Thymus (tissue), 14 donors: ENCODE measurements at places on chromosomes 5 and 9. TPM values are rescaled to one million over a fixed set of nuclear protein-coding genes. Genes with fewer than 3 reads are reported as not detected.

DNA sequence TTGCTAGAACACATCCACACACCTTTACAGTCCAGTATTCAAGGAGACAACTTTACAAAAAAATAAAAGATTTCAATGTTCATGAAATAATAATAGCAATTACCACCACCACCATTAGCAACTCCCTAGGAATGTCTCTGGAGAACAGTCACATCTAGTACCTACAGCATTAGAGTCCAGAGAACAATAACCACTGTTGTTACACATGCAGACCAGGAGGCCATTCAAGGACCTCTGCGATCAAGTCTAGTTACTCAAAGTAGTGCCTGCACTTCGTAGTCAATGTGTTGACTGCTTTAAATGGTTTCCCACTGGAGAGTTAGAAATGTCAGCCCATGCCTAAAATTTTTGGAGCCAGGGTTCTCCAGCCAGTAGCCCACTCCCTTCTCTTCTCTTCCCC is 244.4 kb downstream of the DEPDC1B start:
- DNase-seq: no peak

DNA sequence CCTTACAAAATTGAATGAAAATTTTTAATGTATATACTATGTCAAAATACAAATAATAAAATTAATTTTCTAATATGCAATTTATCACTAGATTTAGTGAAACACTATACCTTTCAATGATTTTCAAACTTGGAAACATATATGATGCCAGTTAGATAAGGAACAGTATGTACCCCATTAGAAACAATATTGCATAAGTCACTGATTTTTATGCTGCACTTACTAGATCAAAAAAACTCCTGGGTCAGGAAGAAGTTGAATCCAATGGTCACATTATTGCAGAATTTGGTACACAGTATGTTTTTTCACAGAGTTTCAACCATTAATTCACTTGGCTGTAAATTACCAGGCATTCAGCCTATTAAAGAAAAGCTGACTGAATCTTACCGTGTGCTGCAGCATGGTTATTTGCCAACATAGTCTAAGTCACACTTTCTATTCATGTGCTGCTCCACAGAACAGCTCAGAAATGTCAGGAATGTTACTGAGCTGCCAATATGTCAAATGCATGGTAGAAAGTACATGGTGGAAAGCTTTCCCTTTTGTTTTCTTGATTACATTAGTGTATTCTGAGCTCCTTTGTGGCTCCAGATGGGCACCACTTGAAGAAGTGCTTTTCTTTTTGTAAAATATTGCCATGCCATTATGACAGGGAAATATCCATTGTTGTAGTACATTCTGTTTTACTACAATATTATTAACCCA is 9.9 kb upstream of the PRR16 start:
- DNase-seq: no peak

GRCh38 chr5:34523387-34523726 is 132.8 kb upstream of the RAI14 start:
- DNase-seq: no peak

DNA sequence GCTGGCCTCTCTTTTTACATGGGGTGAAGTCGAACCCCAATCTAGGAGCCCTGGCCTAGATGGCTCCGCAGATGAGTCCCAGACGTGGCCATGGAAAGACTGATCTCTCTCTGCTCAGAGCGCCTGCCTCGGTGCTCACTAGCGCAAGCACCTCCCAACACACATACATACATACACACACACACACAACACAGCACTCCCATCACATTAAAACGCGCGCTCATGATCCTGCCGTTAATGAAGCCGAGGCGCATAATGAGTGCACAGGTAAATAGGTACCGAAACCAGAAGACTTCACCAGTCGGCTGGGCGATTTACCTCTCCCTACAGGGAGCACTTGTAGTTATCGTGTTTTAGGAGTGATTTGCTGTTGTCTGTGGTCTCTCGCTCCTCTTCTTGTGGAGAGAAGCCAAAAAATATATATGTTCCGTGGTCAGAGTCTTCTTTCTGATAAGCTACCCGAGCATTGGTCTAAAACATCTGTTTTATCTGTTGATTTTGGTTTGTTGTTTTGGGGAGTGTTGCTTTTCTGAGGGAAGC is 207.7 kb downstream of the MEF2C start:
- DNase-seq: no peak

DNA sequence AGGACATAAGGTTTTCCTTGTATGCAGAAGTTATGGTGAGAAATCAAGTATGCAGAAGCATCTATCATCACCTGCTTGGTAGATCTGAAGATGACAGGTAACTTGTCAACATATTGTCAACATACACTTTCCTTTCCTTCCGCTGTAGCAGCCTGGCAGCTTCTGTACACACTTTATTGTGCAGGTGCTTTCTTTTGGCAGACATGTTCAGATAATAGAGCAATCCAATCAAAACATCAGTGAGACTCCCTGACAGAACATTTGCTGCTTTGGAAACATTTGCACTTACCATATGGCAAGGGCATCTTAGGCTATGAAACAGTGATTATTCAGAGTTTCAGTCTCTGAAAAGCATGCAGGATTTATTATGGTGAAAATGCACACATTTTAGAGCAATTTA is 161.1 kb upstream of the CDH12 start:
- DNase-seq: no peak

GRCh38 chr9:21777701-21778100 is 24.7 kb upstream of the MTAP start:
- no peak for DNase-seq

DNA sequence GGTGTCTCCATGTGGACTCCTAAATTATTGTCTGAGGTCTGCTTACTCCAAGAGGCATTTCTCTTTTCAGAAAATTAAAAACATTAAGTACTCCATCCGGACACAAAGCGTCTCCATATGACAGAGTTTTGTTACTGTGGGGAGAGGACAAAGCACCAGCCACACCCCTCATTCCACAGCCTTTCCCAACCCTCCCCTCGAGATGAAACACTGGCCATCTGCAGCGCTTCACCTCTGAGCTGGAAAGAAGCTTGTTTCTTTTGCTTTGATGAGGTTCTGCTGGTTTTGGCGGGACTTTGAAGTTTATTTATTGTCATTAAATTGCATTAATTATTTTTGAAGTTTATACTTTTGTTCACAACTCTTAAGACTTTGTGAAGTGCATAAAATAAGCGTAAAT is 27.6 kb upstream of the NKD2 start:
- no peak for DNase-seq

- no peak for DNase-seq
These were observed 41.7 kb downstream of the ZNF608 start for GRCh38 chr5:124704594-124705284.

DNA sequence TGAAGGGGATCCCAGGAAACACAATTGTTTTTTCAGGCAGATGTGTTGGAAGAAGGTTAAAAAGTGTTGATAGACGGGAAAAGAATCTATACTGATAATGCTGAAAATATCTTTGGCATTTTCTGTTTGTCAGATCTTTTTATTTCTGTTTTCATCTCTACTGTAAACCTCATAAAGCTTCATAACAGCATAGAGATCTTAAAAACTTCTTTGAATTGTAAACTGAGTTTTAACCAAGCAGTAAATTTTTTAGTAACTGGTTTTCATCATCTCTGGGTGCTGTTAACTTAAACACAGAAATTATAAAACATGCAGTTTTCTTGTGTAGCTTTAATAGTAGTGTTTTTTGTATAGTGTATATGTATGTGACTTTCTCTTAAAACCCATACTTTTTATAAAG is 227.0 kb downstream of the WDR70 start:
- no peak for DNase-seq

- DNase-seq: no peak
These were observed 59.7 kb downstream of the MFAP3 start for GRCh38 chr5:154098465-154098864.

Gene ERAP2
- polyA plus RNA-seq: 51.5 TPM

Gene MTMR12
- polyA plus RNA-seq: 11.7 TPM

Gene SFXN1
- 22.3 TPM for polyA plus RNA-seq

Gene N4BP3
- polyA plus RNA-seq: 2.3 TPM
